Pulmonary artery endothelial cell (primary cell): ENCODE measurements at places on chromosomes 16 and 17. TPM values are rescaled to one million over a fixed set of nuclear protein-coding genes. Genes with fewer than 3 reads are reported as not detected.

DNA sequence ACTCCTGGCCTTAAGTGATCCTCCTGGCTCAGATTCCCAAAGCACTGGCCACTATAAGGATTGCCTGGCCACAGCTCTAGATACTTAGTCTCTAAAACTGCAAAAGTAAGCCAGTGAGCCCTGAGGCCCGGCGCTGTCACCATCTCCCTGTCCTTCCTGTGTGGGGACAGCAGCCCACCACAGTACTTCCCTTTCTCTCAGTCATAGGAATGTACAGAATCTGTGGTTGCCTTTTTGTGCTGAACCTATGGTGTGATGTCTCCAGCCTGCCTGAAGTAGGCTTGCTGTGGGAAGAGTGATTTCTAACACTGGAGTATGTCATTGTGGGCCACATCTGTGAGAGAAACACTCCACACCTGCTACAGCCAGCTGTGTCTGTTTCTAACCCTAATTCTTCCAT lies 24.7 kb downstream of the NTAN1 start:
- DNase-seq: no peak

GRCh38 chr16:75102595-75102994 lies 14.0 kb downstream of the LDHD start:
- DNase-seq: no peak

Gene KRT12
- not detected in 2 replicates for total RNA-seq

Gene ACACA
- total RNA-seq: 57.0 and 62.3 TPM in 2 replicates

Gene CALB2
- total RNA-seq: not detected in 2 replicates
